Ascending aorta (tissue), 2 donors: ENCODE measurements at places on chromosomes 2 and 18.

GRCh38 chr2:186641807-186642321 is 52.0 kb upstream of the FAM171B start:
- no peak overlapping the region for H3K4me3 ChIP-seq
- H3K27ac ChIP-seq = peak overlapping the region; percentile 8
- H3K27me3 ChIP-seq = no peaks in the 10 kb centered on the region
- no peaks in the 10 kb centered on the region for H3K4me1 ChIP-seq
- no peak for DNase-seq

- DNase-seq = no peak
- H3K36me3 ChIP-seq = no peaks in the 10 kb centered on the region
- H3K4me1 ChIP-seq = peaks cover 3% of the 10 kb centered on the region
- H3K27me3 ChIP-seq = no peaks in the 10 kb centered on the region
- H3K4me3 ChIP-seq = no peak overlapping the region
Observed at GRCh38 chr2:107927034-107927534, 59.2 kb upstream of the SLC5A7 start.

GRCh38 chr2:55923091-55923981 is at the start of gene EFEMP1:
TSS of gene EFEMP1 (minus strand) at chr2:55923782. CDS start at chr2:55922440, 1,342 bp downstream.
- no peaks in the 10 kb centered on the region for H3K36me3 ChIP-seq
- H3K27ac ChIP-seq = peak within 1 kb of the TSS; percentile 74
- DNase-seq = peak; percentile 87
- H3K27me3 ChIP-seq = no peaks in the 10 kb centered on the region

GRCh38 chr2:181157326-181157725 is 176.9 kb downstream of the UBE2E3 start:
- H3K4me1 ChIP-seq = no peaks in the 10 kb centered on the region
- no peaks in the 10 kb centered on the region for H3K27me3 ChIP-seq
- DNase-seq = no peak
- H3K4me3 ChIP-seq = no peak overlapping the region

- no peak overlapping the region for H3K27ac ChIP-seq
- H3K4me1 ChIP-seq = no peaks in the 10 kb centered on the region
- H3K27me3 ChIP-seq = no peaks in the 10 kb centered on the region
- DNase-seq = no peak
- H3K4me3 ChIP-seq = no peak overlapping the region
Observed at GRCh38 chr2:77007686-77008085, 514.5 kb downstream of the LRRTM4 start.

GRCh38 chr2:170461889-170462288 is 253.2 kb upstream of the SP5 start:
- no peaks in the 10 kb centered on the region for H3K4me1 ChIP-seq
- DNase-seq = no peak
- H3K4me3 ChIP-seq = no peak overlapping the region

DNA sequence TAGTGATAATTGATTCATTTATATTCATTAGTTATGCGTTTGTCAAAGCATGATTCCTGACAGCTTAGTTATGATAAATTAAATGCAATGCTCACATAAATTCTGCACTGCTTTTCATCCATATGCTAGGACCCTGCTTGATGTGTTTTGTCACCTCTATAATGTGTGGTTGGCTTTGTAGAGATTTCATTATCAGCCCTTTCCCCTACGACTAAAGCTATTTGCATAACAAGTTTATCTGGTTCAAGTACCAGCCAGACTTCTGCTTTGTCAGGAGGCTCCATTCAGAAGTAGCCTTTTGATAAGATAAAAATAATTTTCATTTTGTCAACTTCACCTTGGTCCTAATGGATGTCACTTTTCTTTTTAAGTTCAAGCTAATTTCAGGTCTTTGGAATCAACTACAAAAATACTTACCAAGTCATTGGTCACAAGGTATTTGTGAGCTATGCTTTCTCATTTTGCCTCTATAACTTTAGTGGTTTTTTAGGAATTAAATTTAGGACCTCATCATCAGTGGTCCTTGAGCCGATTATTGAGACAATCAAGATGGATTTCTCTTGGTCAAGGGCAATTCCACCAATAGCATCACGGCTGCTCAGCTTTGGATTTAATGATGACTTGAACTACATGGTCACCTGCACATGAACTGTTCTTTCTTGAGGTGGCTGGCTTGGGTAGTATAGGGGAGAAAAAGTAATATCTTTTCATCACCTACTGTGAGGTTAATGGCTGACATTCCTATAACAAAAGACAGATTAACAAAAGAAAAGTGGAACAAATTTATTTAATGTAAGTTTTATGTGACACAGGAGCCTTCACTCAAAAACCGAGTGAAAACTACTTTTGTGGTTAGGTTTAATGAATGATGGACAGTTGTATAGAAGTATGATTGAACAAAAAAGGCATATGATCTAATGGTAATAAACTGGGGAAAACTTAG is 162.1 kb downstream of the MYO3B start:
- no peak overlapping the region for H3K4me3 ChIP-seq
- no peak for DNase-seq
- no peaks in the 10 kb centered on the region for H3K36me3 ChIP-seq
- no peaks in the 10 kb centered on the region for H3K27me3 ChIP-seq

DNA sequence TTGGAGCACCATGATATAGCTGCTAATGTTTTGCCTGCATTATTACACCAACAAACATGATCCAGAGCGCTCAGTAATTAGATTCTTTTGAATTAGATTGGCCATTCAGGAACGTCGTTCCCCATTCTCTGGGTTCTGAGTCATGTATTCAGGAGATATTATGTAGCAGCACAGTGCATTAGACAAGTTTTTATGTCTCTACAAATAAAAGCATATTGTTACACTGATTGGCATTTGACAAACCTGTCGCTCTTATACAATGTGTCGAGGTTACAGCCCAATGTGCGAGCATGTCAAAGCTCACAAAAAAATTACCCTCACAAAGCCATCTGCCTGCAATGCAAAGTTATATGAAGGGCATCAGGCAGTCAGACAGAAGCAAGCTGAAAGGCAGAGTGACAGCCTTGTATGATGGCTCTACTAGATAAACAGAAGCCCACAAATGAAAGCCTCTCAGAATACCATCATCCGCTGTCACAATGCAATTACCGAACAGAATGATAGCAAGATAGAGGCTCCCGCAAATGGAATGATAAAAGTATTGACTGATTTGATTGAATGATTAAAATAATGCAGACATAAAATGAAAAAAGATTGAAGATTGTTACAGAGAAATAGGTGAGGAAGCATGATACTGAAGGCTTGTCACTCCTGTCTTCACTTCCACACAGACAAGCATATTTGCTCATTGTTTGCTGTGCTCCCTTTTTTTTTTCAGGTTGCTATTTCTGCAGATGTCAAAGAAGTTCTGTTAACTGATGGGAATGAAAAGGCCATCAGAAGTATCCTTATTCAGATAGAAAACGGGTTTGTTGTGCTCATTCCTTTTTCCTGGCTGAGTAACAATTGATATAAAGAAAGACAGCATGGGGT is 234.6 kb upstream of the SIX3 start:
- peaks cover 3% of the 10 kb centered on the region for H3K36me3 ChIP-seq
- no peaks in the 10 kb centered on the region for H3K4me1 ChIP-seq
- no peak overlapping the region for H3K27ac ChIP-seq
- H3K4me3 ChIP-seq = no peak overlapping the region
- DNase-seq = no peak

DNA sequence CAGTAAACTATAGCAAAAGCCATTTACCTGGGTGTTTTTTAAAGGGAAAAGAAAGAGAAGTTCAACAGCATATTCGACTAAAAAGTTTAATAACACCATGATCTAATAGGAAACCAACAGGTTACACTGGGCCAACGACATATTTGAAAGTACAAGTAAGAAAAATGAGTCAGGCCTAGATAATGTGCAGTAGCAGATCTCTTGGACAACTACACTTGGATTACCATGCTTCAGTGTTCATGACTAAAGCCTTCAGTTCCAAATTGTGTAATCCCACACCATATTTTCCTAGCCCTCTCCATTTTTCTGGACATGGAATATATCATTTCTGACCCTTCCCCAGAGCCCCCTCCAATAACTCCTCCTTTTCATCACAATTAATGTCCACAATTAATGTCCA is 39.1 kb upstream of the FIGN start:
- no peaks in the 10 kb centered on the region for H3K4me1 ChIP-seq
- no peaks in the 10 kb centered on the region for H3K36me3 ChIP-seq
- DNase-seq = no peak
- H3K27me3 ChIP-seq = no peaks in the 10 kb centered on the region

DNA sequence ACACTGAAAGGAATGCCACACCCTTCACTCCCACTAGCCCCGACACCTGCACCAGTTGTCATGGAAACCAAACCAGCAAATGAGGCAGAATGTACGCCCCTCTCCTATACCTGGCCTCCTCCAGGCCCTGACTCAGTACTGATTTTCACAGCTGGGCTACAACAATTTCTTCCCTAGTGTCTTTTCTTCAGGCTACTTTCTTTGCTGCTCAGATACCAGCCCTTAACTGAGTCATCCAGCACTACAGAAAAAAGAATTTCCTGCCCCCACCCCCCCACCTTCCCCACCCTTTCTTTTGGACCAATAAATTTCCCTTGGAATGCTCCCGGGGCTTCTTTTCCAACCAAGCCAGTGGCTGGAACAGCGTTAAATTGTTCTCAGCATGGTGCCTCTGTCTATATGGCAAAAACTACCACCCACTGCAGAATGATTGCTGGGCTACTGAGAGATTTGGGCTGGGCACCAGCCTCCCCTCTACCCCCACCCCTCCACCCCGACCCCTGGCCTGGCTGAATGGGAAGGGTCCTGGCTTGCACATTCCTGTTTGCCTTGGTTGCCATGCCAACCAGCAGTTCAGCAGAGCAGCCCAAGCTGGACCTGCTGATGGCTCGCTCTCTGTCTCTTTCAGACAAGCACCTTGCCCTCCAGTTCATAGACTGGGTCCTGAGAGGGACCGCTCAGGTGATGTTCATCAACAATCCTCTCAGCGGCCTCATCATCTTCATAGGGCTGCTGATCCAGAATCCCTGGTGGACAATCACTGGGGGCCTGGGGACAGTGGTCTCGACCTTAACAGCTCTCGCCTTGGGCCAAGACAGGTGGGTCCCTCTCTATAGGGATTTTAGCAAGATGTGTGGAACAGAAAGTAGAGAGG is 11.3 kb downstream of the SLC14A2 start:
- DNase-seq = no peak
- H3K36me3 ChIP-seq = no peaks in the 10 kb centered on the region
- H3K27me3 ChIP-seq = no peaks in the 10 kb centered on the region
- H3K27ac ChIP-seq = peak overlapping the region; percentile 85
- no peak overlapping the region for H3K4me3 ChIP-seq
- peaks cover 14% of the 10 kb centered on the region for H3K4me1 ChIP-seq

DNA sequence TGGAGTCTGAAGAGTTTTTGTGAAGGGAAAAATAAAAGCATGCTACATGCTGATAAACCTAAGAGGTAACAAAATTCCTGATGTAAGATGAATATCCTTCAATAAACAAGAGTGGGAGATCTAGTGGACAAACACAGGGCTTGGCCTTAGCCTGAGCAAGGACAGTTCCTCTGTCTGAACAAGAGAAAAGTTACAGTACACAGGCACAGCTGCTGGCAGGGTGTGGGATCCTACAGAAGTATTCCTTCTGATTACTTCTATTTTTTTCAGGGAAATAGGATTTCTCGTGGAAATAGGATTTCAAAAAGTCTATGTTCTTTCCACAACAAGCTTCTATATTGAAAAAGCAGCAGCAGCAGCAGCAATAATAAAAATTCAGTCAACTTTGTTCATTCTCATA is 54.1 kb downstream of the NBAS start:
- H3K27ac ChIP-seq = no peak overlapping the region
- H3K27me3 ChIP-seq = no peaks in the 10 kb centered on the region
- H3K36me3 ChIP-seq = peaks cover 35% of the 10 kb centered on the region
- H3K4me1 ChIP-seq = no peaks in the 10 kb centered on the region
- H3K4me3 ChIP-seq = no peak overlapping the region
- no peak for DNase-seq

DNA sequence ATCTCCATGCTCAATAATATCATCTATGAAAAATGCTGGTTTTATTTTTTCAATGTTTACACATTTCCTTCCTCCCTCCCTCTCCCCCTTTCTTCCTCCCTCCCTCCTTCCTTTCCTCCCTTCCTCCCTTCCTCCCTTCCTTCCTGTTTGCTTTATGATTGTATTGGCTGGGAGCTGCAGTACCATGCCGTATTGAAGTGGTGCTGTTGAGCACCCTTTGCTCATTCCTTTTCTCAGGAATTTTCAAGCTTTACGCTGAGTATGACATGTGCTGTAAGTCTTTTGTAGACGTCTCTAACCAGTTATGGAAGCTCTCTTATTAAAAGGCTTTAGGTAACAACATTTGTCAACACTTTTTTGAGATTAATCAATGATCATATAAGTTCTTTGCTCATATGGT is 100.4 kb downstream of the SNTG2 start:
- no peaks in the 10 kb centered on the region for H3K36me3 ChIP-seq
- DNase-seq = no peak
- no peak overlapping the region for H3K27ac ChIP-seq
- H3K4me3 ChIP-seq = no peak overlapping the region

GRCh38 chr18:79942786-79943607 is 8.5 kb downstream of the SLC66A2 start:
- H3K4me1 ChIP-seq = peaks cover 3% of the 10 kb centered on the region
- H3K4me3 ChIP-seq = no peak overlapping the region
- H3K27me3 ChIP-seq = no peaks in the 10 kb centered on the region
- DNase-seq = peak; percentile 58
- H3K36me3 ChIP-seq = peaks cover 47% of the 10 kb centered on the region

GRCh38 chr2:168241208-168241607 is 6.2 kb downstream of the STK39 start:
- DNase-seq = no peak
- no peaks in the 10 kb centered on the region for H3K4me1 ChIP-seq
- no peaks in the 10 kb centered on the region for H3K36me3 ChIP-seq

DNA sequence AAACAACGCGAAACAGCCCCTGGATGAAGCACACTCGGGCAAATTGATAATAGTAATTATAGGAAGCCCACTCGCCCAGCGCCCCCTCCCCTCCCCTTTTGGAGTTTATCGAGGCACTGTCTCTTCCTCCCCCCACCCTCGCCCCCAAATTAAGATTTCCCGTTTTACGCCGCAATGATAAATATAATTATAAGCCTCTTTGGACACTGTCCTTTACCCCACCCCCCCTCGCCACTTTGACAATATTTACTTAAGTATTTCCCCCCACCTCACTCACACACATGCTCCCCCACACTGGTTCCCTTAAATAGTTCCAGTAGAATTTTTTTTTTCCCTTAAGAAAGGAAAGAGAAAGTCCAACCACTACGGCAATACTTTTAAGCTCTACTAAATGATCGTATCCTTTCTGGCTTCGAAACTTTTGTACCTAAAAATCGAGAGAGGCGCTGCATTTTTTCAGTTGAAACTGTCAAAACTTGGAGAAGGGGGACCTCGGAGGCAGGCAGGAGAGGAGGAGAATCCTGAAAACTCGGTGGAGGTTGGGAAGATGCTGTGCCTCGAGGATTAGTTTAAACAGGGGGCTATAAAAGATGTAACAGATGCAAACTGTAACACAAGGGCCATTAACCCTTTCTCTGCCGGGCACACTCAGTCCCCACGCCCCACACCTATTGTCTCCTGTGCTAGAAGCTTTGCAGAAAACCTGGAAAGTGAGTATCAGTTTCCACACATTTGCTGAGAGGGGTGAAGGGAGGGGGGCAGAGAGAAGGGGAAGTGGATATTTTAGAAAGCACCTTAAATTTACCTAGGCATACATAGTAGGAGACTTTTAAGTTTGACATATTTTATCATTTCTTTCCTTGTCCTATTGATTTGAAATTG is 1.8 kb downstream of the ZEB2 start:
- peak overlapping the region; percentile 85 for H3K4me3 ChIP-seq
- no peak for DNase-seq
- no peaks in the 10 kb centered on the region for H3K27me3 ChIP-seq
